ENCODE measurements at places on chromosomes 7 and 10.

DNA sequence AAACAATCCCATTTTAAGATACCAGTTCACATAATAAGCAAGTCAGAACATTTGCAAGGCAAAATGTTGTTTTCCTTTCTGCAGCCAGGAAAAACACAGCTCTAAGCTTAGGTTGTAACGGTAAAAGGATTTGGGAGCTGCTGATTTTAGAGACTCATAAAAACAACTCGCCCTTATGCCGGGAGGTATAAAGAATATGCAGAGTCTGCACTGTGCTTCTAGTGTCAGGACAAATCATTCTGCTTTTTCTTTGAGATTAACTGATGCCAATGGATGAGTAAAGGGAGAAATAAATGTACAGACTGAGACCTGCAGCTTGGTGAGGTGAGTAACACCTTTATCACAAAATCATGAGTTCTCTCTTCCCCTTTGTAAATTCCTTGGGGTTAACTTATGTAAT, 2.0 kb upstream of the SFR1 start:
- no peak for DNase-seq

DNA sequence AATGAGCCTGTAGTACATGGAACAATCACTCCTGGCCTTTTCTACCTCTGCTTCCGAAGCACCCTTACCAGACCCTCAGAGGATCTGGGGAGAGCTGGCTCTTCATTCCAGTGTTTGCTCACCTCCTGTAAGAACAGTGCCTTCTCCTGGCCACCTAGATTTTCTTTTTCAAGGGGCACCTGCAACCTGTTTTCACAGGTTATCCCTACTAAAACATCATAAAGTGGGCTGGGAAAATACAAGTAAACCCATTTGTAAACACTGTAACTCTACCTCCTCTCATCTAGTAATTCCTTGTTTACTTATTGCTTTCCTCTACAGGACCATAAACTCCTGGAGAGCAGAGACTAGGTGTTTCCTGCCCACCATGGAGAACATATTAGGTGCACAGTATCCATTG, 1.1 kb downstream of the PIK3AP1 start:
- DNase-seq = no peak

GRCh38 chr10:6237199-6237530, 34.4 kb downstream of the PFKFB3 start:
- no peak for DNase-seq

DNA sequence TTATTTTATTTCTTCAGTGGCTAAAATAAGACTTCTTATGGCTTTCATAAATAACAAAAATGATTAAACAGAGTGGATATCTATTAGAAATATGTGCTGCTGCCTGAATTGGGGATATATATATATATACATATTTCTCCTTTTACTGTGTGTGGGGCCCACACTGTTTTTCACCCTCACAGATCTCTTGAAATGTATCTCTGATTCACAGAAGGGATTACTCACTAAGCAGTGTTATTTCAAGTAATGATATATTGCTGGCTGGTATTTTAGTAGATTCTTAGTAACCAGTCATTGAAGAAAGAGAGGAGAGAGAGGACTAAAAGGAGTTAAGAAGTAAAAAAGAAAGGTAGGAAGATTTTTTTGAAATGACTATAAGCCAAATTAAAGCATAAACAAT, 308.6 kb upstream of the NRP1 start:
- peak; percentile 87 for DNase-seq

DNA sequence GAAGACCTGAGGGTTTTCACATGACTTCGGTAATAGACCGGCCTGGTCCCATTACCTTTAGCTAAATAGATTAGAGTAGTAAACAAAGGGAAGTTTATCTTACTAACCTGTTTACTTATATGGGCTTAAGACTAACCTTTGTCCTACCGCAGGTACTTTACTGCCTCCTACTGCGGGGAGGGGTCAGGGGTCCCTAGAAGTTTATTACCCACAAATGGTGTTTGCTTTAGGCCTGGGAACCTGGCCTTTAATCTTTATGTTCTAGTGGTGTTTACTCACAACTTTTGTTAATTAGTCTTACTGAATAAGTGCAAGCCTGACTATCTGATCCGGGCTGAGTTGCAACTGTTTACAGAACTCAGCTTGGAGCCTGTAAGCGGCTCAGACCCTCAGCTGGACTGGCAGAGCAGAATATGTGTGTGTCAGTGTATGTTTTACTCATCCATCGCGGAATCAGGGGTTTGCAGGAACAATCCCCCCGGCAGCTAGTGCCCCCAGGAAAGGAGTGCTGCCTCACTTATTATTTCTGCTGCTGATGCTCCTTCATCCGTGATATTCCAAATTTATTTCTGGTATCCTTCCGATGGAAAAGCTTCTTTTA, 578.9 kb upstream of the SEMA3D start:
- DNase-seq = no peak

DNA sequence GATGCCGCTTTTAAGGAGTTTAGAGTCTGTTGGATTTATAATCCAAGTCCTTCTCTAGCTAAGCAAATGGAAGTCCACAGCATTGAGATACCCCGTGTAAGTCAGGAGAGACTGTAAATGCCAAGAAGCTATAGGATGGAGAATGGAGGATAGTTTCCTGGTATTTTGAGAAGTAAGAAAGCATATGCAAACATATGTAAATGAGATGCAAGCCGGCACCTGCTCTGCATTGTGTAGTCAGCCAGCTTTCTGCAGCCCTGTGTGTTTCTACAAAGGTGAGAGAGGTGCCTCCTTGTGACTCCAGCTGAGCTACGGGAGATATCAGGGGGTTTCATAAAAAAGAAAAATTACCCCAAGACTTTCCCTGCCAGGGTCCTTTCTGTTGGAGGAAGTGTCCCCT, 176.3 kb downstream of the RPS24 start:
- no peak for DNase-seq

Measured in fibroblast of skin of right quadriceps (primary cell).